ENCODE measurements at places on chromosomes 6 and 20. TPM values are rescaled to one million over a fixed set of nuclear protein-coding genes. Genes with fewer than 3 reads are reported as not detected.

FAM229B gene
- total RNA-seq = 12.0 TPM

ELOVL4 gene
- 0.41 TPM for total RNA-seq

IPCEF1 gene
- 0.28 TPM for total RNA-seq

TFAP2A gene
- 83.9 TPM for total RNA-seq

MLIP gene
- not detected for total RNA-seq

MATN4 gene
- total RNA-seq = 0.15 TPM

IL17F gene
- not detected for total RNA-seq

KCNK16 gene
- not detected for total RNA-seq

RBM24 gene
- total RNA-seq = 23.0 TPM

ASIP gene
- total RNA-seq = not detected

Measured in Panc1 (cell line).